ENCODE measurements at places on chromosomes 11 and 22. TPM values are rescaled to one million over a fixed set of nuclear protein-coding genes. Genes with fewer than 3 reads are reported as not detected.

Gene SVIP
- total RNA-seq: 23.5 TPM

Gene C11orf97
- not detected for total RNA-seq

Gene ANO5
- total RNA-seq: 6.0 TPM

Gene TSGA10IP
- total RNA-seq: 0.68 TPM

Gene MYO7A
- 3.1 TPM for total RNA-seq

Gene CNTN5
- 1.0 TPM for total RNA-seq

Gene ARL14EP
- 26.0 TPM for total RNA-seq

Gene RAB36
- 4.1 TPM for total RNA-seq

Gene RAB38
- total RNA-seq: 1.8 TPM

Gene ABCG4
- total RNA-seq: 0.85 TPM

Gene OR52B4
- not detected for total RNA-seq

Gene KDM4E
- not detected for total RNA-seq

Gene SIAE
- 30.1 TPM for total RNA-seq

Gene USP47
- 58.4 TPM for total RNA-seq

Gene ARFIP2
- 110 TPM for total RNA-seq

Data from prostate gland (tissue), 2 donors.